ENCODE measurements at places on chromosomes 3 and 15.

DNA sequence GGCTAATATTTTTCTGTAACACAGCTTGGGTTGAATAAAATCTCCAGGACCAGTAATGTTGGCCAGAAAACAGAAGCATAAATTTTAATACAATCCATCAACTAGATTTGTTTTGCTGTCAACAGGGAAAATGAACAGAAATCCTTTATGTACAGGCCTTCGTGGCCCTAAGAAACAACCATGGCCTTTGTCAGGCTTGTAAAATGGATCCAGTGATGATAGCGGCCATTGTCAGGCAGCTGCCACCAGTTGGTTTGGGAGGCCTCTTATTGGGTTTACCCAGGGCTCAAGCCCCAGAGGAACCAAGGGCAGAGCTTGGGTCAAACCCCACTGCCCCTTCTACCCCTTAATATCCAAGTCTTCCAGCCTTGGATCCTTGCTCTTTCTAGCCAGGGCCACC is 5.6 kb upstream of the FYCO1 start:
- no peak for DNase-seq

- no peak for DNase-seq
Measured at GRCh38 chr3:39467394-39468107, at the start of gene MOBP. TSS of gene MOBP (plus strand) at chr3:39467680. CDS start at chr3:39502070, 34,390 bp downstream.

GRCh38 chr3:188380722-188381121 is 226.8 kb downstream of the LPP start:
- DNase-seq = no peak

DNA sequence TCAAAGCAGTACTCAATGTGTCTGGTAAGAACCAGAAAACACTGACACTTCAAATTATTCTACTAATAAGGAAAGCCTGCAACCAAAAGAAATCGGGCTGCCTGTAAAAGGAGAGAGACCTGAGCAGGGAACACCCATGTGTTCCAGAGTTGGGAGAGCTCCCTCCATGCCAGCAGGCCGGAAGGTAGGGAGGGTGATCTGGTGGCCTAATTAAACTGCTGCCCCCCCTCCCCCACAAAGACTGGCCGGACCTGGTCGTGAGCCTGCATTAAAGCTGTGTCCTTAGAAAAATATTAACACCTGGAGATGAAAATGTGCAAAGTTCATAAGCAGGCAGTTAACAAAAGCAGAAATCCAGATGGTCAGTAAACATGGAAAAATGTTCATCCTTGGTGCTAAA is 170.6 kb upstream of the BHLHE40 start:
- DNase-seq = no peak

- DNase-seq = no peak
Measured at GRCh38 chr3:170037463-170038433, at the start of gene GPR160. TSS of gene GPR160 (plus strand) at chr3:170037995. CDS start at chr3:170083973, 45,978 bp downstream.

DNA sequence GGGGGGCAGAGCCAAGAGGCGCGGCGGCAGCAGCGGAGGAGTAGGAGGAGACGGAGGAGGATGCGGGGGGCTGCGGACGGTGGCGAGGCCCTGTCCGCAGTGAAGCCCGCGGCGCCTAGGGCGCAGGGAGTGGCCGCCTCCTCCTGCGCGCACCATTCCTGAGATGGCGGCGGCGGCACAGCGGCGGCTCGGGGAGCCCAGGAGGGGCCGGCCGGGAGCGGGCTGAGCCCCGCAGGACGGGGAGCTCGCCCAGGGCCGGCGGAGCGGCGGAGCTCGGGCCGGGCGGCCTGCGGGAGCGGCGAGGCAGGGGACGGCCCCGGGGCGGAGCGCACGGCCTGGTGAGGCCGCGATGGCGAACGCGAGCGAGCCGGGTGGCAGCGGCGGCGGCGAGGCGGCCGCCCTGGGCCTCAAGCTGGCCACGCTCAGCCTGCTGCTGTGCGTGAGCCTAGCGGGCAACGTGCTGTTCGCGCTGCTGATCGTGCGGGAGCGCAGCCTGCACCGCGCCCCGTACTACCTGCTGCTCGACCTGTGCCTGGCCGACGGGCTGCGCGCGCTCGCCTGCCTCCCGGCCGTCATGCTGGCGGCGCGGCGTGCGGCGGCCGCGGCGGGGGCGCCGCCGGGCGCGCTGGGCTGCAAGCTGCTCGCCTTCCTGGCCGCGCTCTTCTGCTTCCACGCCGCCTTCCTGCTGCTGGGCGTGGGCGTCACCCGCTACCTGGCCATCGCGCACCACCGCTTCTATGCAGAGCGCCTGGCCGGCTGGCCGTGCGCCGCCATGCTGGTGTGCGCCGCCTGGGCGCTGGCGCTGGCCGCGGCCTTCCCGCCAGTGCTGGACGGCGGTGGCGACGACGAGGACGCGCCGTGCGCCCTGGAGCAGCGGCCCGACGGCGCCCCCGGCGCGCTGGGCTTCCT is at the start of gene GPR27:
GPR27 (plus strand) TSS at position 155 of the 909 bp plus-strand sequence; CDS start at position 350, 195 bp downstream.
- DNase-seq = no peak

GRCh38 chr3:39013289-39013688 is 38.5 kb downstream of the SCN11A start:
- DNase-seq = no peak

Data from GM12864 (cell line).